ENCODE measurements at places on chromosomes 5 and 9. TPM values are rescaled to one million over a fixed set of nuclear protein-coding genes. Genes with fewer than 3 reads are reported as not detected.
A peak's percentile ranks its signal among the peaks of the same experiment; 100 is the strongest.

DNA sequence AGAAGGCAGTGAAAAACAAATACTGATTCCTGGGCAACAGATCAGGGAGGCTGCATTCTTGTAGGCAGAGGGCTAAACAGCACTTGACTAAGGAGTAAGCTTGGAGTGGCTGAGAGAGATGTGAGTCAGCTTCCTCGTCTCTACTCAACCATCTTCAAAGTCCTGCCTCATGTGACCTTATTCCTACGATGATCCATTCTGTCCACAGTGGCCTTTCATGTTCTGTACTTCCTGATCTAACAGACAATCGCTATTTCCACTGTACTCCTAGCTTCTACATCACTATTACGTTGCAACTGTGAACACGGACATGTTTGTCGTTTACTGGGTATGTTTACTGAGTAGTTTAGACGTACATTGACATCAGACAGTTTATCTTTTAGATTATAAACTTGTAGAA is 365.4 kb downstream of the ARL15 start:
- DNase-seq = no peak

DNA sequence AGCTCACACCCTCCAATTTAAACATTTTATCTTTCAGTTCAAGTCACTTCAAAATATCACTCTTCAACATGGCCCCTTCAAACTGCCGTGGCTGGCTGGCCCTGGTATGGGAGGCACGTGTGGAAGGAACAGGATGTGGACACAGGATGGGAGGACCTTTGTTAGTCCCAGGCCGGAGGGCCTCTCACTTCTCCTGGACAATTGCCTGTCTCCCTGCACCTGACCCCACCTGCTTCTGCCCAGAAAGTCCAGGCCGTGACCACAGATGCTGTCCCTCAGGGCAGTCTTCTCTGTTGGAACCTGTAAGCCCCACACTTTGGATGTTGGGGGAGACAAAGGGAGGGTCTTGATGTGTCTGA is 19.4 kb downstream of the AMBP start:
- peak; percentile 60 for DNase-seq

DNA sequence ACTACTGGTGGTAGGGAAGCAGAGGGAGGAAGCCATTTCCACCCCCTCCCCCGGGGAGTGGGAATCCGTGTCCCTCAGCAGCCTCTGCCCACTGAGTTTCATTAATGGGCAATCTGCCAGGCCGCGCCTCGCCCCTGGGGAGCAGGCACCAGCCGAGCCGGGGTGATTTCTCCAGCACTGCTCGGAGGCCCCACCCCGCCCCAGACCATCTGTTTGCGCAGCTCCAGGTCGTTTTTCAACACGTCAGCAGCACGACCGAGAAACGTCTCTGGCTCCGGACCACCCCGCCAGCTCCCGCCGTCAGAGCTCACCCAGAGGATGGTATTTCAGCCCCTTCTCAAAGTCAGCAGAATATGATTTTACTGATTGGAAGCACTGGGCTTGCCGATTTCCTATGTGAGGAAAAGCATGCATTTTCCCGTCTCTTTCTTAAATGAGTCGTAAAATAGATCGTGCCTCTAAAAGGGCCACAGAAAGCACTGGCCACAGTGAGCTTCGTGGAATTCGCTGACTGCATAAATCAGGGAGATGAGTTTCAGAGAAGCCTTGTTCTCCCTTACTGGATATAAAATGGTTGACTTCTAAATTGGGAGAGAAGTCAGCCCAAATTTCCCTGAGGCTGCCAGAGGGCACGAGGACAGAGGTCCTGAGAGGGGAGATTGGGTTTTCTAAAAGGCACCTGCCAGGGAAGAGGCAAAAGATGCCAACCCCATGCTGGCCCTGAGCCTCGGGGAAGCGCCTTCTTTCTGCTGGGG is 47.0 kb downstream of the OLFM1 start:
- DNase-seq = no peak

DNA sequence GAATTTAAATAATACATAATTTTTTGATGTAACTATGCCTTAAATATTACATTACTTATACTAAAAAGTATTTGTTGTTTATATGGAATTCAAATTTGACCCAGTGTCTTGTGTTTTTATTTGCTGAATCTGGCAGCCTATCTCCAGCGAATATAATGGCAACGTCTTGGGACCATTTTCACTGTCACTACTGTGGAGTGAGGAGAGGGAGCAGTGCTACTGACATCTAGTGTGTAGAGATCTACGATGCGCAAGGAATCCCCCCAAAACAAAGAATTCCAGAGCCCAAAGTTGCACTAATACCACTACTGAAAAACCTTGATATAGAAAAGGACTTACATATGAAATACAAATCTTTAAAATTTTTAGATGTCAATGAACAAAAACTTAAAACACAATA is 314.4 kb downstream of the DRD1 start:
- no peak for DNase-seq

GRCh38 chr5:170752257-170753215 is 31.0 kb upstream of the GABRP start:
- no peak for DNase-seq

- no peak for DNase-seq
Observed at GRCh38 chr9:18623221-18624079, 149.5 kb downstream of the ADAMTSL1 start.

Gene SPATA9
- total RNA-seq = 1.7 TPM

DNA sequence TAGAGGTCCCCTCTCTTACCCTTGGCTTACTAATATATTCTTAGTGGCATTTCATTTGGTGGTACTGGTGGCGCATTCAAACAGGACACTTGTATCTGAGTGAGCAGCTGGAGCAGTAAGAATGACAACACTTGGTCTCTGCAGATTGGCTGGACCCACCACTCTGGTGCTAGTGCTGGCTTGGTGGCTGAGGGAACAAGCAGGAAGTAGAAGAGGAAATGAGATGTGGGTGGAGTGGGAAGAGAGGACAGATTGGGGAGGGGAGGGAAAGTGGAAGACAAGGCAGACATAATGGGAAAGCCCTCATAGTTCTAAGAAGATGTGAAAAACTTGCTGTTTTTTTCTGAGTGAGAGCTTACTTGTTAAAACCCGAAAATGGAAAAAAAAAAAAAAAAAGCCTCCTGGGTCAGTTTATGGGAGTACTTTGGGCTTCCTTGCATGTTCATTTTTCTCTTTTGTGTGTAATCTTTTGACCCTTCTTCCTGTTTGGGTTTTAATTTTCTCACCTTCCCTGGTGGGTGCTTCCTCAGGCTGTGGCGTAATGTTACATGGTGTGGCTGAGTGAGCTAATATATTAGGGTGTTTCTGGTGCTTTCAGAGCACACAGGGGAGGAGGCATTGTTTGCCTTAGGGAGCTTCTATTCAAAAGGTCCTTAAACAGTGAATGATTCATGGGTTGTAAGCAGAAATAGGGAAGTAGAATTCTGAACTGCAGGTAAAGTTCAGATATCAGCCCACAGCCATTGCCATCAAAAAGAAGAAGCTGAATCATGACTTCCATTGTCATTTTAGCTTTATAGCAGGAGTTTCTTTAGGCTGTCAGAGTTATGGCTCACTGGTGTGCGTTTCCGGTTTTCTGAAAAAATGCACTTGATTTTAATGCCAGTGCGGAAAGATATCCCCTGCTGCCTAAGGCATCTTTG is 52.3 kb downstream of the TLE4 start:
- DNase-seq = no peak
